ENCODE measurements at places on chromosomes 13 and 19. TPM values are rescaled to one million over a fixed set of nuclear protein-coding genes. Genes with fewer than 3 reads are reported as not detected.

The TMEM150B gene
- total RNA-seq: not detected

GRCh38 chr19:489418-490196 is 6.7 kb upstream of the MADCAM1 start:
- H3K27ac ChIP-seq: no peak overlapping the region
- peaks cover 18% of the 10 kb centered on the region for H3K4me1 ChIP-seq
- H3K4me3 ChIP-seq: peak overlapping the region; percentile 51
- peak; percentile 30 for DNase-seq

- peaks cover 5% of the 10 kb centered on the region for H3K4me1 ChIP-seq
- DNase-seq: peak; percentile 48
- no peak overlapping the region for H3K4me3 ChIP-seq
- H3K27me3 ChIP-seq: no peaks in the 10 kb centered on the region
- no peaks in the 10 kb centered on the region for H3K36me3 ChIP-seq
Observed at GRCh38 chr13:29362849-29363604, 232.5 kb downstream of the SLC7A1 start.

The NALCN gene
- total RNA-seq: not detected

DNA sequence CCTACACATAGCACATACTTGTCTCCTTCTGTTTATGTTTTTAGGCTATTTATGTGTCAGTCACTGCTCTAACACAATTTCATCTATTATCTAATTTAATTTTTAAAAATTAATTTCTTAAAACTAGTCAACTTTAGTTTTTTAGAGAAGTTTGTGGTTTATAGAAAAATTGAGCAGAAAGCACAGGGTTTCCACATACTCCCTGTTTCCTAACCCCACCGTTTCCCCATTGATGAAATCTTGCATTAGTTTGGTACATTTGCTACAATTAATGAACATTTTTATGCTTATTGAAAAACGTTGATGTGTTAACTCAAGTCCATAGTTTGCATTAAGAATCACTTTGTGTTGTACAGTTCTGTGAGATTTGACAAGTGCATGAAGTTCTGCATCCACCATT is 53.5 kb downstream of the TNFSF13B start:
- no peak overlapping the region for H3K27ac ChIP-seq
- peaks cover 6% of the 10 kb centered on the region for H3K27me3 ChIP-seq
- H3K4me1 ChIP-seq: peaks cover 9% of the 10 kb centered on the region

The HIF3A gene
- not detected for total RNA-seq

The KLK8 gene
- total RNA-seq: not detected

- peaks cover 34% of the 10 kb centered on the region for H3K4me1 ChIP-seq
- no peak for DNase-seq
- H3K4me3 ChIP-seq: no peak overlapping the region
- no peak overlapping the region for H3K27ac ChIP-seq
- H3K36me3 ChIP-seq: peaks cover 78% of the 10 kb centered on the region
Observed at GRCh38 chr13:114032126-114032799, 58.4 kb upstream of the C13orf46 start.

DNA sequence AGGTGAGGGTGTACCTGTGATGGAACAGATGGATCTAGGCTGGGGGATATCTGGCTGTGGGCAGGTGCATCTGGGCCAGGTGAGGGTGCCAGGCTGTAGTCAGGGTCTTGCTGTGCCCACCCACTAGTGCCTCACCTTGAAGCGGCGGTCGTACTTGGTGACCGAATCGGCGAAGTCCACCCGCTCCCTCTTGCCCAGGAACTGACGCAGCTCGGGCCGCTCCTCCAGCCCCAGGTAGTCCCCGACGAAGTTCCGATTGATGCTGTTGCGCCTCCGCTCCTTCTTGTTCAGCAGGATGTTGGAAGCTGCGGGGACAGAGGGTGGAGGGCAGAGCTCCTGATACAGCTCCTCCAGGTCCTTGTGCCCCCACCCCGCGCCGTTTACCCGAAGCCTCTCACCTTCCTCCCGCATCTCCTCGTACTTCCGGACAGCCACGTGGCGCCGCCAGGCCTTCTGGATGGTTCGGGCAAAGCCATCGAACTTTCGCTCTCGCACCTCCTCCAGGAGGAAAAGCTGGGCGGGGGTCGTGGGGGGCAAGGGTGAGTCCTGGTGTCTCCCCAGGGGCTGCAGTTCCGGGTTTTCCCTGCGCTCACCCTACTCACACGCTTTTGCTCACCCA is 16.2 kb upstream of the ZNF414 start:
- H3K27ac ChIP-seq: no peak overlapping the region
- H3K4me3 ChIP-seq: no peak overlapping the region
- no peaks in the 10 kb centered on the region for H3K27me3 ChIP-seq

- no peaks in the 10 kb centered on the region for H3K27me3 ChIP-seq
- no peak overlapping the region for H3K4me3 ChIP-seq
- H3K36me3 ChIP-seq: no peaks in the 10 kb centered on the region
- peaks cover 6% of the 10 kb centered on the region for H3K4me1 ChIP-seq
- H3K27ac ChIP-seq: no peak overlapping the region
Observed at GRCh38 chr13:41554626-41555386, 97.5 kb downstream of the RGCC start.

The MYO16 gene
- total RNA-seq: 0.63 TPM

DNA sequence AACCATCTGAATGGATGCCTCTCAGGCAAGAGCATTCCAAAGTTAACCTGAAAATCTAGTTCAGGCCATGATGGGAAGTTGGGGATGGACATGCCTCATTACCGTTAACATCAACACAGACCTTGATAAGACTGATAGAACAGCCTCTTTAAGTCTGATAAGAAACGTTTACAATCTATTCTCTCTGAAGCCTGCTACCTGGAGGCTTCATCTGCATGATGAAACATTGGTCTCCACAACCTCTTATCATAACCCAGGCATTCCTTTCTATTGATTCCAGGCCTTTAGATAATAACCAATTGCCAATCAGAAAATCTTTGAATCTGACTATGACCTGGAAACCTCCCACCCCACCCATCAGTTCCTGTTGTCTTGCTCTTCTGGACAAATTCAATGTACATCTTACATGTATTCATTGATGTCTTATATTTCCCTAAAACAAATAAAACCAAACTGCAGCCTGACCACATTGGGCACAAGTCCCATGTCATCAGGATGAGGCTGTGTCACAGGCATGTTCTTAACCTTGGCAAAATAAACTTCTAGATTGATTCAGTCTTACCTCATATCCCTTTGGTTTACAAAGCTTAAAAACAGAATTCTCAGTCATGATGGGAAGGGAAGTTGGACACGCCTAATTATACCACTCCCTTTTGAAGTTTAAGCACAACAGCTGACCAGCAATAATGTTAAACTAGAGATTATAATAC is 843.8 kb upstream of the SPRY2 start:
- H3K4me1 ChIP-seq: no peaks in the 10 kb centered on the region
- no peak overlapping the region for H3K27ac ChIP-seq
- H3K27me3 ChIP-seq: no peaks in the 10 kb centered on the region

The SYCN gene
- total RNA-seq: not detected

GRCh38 chr19:38389101-38389925 is 816 bp downstream of the SPRED3 start:
- H3K4me3 ChIP-seq: peak overlapping the region; percentile 37
- DNase-seq: no peak
- H3K27ac ChIP-seq: no peak overlapping the region
- peaks cover 15% of the 10 kb centered on the region for H3K27me3 ChIP-seq
- no peaks in the 10 kb centered on the region for H3K36me3 ChIP-seq

DNA sequence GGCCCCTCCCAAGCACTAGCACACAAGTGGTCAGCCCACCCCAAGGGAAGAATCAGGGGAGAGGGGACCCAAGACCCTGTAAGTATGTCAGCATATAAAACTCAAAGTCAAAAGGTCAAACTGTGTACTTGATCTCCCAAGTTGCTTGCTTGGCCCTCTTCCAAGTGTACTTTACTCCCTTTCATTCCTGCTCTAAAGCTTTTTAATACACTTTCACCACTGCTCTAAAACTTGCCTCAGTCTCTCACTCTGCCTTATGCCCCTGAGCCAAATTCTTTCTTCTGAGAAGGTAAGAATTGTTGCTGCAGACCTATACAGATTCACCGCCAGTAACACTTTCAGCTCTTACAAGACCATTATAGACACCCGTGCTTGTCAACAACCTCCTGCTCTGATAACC is 15.1 kb upstream of the RNASEH2B start:
- no peak overlapping the region for H3K4me3 ChIP-seq
- no peak overlapping the region for H3K27ac ChIP-seq
- DNase-seq: no peak
- peaks cover 19% of the 10 kb centered on the region for H3K4me1 ChIP-seq
- H3K27me3 ChIP-seq: no peaks in the 10 kb centered on the region

The FPR3 gene
- total RNA-seq: not detected

The THSD8 gene
- total RNA-seq: not detected

The FGF22 gene
- 0.42 TPM for total RNA-seq

The GZMM gene
- total RNA-seq: 46.3 TPM

GRCh38 chr13:46158983-46159382 is 23.0 kb downstream of the LCP1 start:
- H3K27ac ChIP-seq: no peak overlapping the region
- H3K36me3 ChIP-seq: peaks cover 61% of the 10 kb centered on the region

GRCh38 chr13:36919171-36919832 is 736 bp downstream of the SMAD9 start:
- no peaks in the 10 kb centered on the region for H3K36me3 ChIP-seq
- H3K4me3 ChIP-seq: no peak overlapping the region
- H3K27ac ChIP-seq: no peak overlapping the region
- DNase-seq: no peak

The CTXN1 gene
- total RNA-seq: not detected

GRCh38 chr13:51811046-51811445 is 7.1 kb upstream of the DHRS12 start:
- H3K27me3 ChIP-seq: no peaks in the 10 kb centered on the region
- peaks cover 46% of the 10 kb centered on the region for H3K4me1 ChIP-seq
- H3K36me3 ChIP-seq: peaks cover 35% of the 10 kb centered on the region

The BLOC1S3 gene
- total RNA-seq: 18.8 TPM

DNA sequence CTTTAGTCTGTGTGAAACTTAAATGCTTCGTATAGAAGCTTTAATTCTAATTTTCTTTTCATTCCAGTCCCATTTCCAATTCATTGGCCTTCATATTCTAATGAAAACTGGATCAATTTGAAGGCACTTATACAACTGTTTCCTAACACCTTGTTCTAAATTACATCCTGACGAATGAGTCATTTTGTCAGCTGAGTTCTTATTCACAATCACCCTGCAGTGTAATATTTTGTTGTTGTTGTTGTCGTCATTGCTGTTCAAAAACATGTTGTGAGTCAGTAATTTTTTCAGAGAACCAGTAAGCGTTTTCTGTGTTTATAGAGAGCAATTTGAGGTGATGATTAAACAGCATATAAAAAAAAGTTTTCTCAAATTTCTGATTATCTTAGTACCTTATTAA is 290.0 kb downstream of the PCDH9 start:
- DNase-seq: no peak
- no peaks in the 10 kb centered on the region for H3K4me1 ChIP-seq
- no peaks in the 10 kb centered on the region for H3K27me3 ChIP-seq
- no peaks in the 10 kb centered on the region for H3K36me3 ChIP-seq
- no peak overlapping the region for H3K4me3 ChIP-seq

The PRODH2 gene
- total RNA-seq: not detected
